ENCODE measurements at places on chromosomes 3 and 15.

- DNase-seq = no peak
Measured at GRCh38 chr3:110791995-110792686, 279.5 kb upstream of the NECTIN3 start.

DNA sequence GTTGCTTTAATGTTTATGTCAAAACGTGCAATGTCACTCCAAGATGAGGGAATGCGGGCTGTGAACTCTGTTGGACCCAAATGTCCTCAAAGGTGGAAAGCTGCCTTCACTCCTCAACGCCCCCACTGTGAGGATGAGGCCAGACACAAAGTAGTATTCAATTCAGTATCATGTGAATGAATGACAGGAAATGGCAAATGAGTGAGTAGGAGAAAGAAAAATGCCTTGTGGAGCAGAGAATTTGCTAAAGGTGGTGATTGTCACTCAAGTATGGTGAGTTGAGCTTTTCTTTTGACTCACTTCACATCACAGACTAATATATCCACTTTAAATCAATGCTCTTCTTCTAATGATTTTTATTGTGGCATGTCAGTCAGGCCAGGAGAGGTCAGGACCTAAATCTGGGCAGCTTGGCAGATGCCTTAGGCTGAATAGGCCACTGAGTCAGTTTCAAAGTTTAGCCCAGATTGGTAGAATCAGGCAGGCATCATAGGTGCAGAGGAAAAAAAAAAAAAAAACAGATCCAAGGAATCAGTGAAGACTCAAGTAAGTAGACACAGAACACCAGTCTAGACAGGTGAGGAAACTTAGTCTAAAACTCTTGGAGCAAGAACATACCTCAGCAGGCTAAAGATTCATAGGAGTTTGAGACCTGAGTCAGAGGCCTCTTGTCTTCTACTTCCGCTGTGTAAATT is 71.0 kb upstream of the ZBED2 start:
- DNase-seq = no peak

GRCh38 chr3:28502397-28502937 is 153.8 kb upstream of the AZI2 start:
- no peak for DNase-seq

GRCh38 chr3:66437341-66437929 is 63.4 kb downstream of the LRIG1 start:
- DNase-seq = no peak

DNA sequence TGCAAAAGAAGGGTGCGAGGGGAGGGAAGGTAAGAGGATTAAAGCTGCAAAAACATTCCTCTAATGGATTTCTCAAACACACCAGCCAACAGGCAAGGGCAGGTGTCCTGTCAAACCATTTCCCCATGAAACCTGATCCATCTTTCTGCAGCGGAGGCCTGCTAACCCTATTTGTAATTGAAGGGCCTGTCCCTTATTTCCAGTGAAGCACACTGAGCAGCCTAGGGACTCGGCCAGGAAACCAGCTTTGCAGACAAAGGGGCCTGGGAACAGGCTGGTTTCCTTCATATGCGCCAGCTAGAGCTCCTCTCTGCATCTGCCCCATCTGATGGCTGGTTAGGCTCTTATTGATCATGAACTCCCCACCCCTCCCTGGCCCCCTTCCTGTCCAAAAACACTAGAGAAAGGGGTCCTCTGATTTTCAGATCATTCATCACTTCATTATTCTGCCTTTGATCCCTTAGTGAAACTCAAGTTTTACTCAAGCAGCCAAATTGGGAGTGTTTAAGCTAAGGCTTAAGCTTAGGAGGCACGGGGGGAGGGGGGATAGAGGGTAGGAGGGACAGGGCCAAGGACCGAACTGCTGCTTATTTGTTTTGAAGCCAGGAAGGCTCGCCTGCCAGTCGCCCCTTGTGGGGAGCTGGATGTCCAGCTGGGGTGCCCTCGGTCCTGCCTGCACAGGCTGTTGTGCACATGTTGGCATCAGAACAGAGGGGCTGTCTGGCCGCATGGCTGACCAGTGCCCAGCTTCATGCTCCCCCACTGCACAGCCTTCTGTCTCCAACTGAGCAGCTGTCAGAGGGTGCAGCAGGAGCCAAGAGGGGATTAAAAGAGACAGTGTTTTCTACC is 53.1 kb downstream of the BOC start:
- DNase-seq = no peak

Measured in effector CD8-positive, alpha-beta T cell (primary cell).